Hepatocyte (in vitro differentiated cells): ENCODE measurements at places on chromosomes 11 and 22. TPM values are rescaled to one million over a fixed set of nuclear protein-coding genes. Genes with fewer than 3 reads are reported as not detected.

DNA sequence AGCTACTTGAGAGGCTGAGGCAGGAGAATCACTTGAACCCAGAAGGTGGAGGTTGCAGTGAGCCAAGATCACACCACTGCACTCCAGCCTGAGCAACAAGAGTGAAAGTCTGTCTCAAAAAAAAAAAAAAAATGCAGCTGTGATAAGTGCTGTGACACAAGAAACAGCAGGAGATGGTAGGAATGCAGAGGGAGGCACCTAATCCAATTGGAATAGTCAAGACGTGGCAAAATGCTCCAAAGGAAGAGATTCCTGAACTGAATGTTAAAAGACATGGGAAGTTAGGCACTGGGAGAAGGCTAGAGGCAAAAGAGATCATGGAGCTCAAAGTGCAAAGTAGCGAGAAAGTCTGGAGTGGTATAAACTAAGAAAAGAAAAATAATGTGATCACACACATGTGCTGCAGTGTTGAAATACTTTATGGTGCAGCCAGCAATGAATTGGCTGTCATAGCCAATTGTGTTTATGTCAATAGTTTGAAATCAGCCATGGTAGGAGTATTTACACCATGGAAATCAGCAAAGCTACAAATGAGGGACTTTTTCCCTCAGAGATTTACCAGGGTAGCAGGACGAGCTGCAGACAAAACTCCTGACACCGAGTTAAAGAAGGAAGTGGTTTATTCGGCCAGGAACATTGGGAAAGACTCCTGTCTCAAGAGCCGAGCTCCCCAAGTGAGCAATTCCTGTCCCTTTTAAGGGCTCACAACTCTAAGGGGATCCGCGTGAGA is 40.9 kb upstream of the LIPT2 start:
- H3K4me3 ChIP-seq: no peak overlapping the region
- no peak for DNase-seq
- H3K27ac ChIP-seq: peak overlapping the region; percentile 56
- H3K27me3 ChIP-seq: no peaks in the 10 kb centered on the region
- no peaks in the 10 kb centered on the region for H3K4me1 ChIP-seq
- no peaks in the 10 kb centered on the region for H3K36me3 ChIP-seq

DNA sequence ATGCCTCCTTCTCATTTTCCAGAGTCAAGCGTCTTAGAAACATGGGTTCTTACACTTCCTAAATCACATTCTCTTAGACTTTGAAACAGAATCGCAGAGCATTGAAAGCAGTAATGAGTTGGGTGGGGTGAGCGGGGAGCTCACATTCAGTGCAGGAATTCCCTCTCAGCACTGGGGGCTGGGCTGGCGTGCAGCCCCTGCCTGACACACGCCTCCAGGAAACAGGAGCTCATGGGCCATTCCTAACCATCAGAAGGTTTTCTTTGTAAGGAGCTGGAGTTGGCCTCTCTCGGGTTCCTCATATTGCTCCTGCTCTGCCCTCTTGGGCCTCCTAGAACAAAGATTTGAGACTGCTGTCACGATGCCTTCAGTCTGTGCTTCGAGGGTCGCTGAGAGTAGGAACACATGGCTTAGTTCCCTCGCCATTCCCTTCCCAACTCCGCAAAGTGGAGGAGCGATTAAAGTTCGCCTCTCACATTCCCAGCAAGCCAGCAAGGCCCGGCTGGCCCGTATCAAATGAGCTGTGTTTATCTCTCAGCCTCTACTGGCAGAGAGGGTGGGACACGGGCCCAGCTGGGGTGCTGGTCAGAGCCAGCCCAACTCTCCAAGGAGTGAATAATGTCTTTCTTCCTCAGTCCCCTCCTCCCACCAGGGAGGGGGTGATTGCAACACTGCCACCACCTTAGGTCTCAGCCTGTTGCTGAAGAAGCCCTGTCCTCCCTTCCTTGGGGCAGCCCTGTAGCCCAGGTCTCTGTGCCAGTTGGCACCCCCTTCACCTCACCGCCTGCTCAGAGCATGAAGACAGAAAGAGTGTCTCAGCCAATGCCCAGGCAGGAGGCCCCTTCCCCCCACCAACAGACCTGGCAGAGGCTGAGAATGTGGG is 10.4 kb downstream of the CHRDL2 start:
- peak; percentile 33 for DNase-seq
- H3K4me3 ChIP-seq: no peak overlapping the region
- peak overlapping the region; percentile 49 for H3K27ac ChIP-seq
- H3K4me1 ChIP-seq: peaks cover 9% of the 10 kb centered on the region
- no peaks in the 10 kb centered on the region for H3K27me3 ChIP-seq

GRCh38 chr22:25816522-25817059 is 74.6 kb downstream of the MYO18B start:
- no peak overlapping the region for H3K4me3 ChIP-seq
- DNase-seq: no peak
- no peak overlapping the region for H3K27ac ChIP-seq
- no peaks in the 10 kb centered on the region for H3K4me1 ChIP-seq
- peaks cover 15% of the 10 kb centered on the region for H3K27me3 ChIP-seq

DNA sequence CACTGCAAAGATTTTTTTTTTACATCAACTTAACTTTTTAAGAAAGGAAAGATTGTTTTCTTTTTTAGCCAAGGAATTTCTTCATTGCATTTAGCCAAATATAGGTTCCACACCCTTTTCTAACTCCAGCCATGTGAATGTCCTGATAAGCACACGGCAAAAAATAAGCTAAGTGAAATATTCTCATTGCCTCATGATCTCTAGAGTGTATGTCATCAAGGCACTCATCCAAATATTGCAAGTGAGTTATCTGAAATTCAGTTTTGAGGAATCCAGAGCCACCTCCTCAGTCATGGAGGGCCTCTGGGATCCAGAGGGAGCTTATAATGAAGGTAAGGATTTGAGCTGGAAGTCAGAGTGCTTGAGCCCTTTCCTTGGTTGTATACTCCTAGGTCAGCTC is 80.0 kb downstream of the BLID start:
- H3K36me3 ChIP-seq: no peaks in the 10 kb centered on the region

DNA sequence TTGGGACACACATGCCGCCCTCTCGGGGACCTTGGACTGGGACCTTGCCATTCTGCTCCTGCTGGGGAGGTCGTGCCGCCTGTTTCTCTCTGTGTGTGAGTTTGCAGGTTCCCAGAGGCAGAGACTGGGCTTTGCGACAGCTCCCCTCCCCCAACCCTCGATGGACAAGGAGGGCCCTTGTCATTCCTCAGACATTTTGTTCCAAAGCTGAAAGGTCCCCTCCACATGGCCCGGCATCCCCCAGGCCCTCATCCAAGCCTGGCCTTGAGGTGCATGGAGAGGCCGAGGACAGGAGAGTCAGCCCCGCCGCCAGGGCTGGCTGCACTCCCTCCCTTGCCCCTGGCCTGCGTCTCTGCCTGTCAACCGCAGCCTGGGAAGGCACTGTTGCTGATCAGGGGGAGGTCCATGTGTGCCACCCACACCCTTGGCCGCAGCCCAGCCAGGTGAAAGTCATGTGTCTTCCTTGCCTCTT is 25.6 kb downstream of the FADS2 start:
- no peak for DNase-seq
- no peaks in the 10 kb centered on the region for H3K4me1 ChIP-seq
- H3K36me3 ChIP-seq: no peaks in the 10 kb centered on the region
- H3K27me3 ChIP-seq: no peaks in the 10 kb centered on the region
- no peak overlapping the region for H3K4me3 ChIP-seq
- H3K27ac ChIP-seq: no peak overlapping the region

DNA sequence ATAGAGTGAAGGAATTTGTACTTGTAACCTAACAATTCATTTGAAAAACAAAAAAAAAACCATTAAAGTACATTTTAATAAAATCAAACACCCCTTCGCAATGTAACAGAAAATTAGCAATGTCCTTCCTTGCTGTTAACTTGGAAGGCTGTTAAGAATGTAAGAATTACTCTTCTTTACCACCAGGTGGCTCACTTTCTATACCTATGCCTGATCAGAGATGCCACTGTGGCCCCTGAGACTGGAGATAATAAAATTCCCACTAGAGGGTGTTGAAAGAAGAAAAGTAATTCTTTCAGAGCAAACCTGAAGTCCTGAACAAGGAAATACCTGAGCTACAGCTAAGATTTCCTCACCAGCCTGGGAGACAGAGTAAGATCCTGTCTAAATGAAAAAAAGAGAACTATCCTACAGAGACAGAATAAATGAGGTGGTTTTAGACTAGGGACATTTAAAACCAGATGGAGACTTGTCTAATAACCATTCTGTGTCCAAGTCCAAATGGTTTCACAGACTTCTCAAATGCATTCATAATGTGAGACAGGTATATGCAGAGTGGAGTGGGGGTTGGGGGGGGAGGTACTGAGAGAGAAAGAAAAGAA is 1089.3 kb downstream of the FAM181B start:
- no peaks in the 10 kb centered on the region for H3K4me1 ChIP-seq
- no peak overlapping the region for H3K4me3 ChIP-seq
- H3K27ac ChIP-seq: no peak overlapping the region
- DNase-seq: peak; percentile 76
- no peaks in the 10 kb centered on the region for H3K36me3 ChIP-seq

DNA sequence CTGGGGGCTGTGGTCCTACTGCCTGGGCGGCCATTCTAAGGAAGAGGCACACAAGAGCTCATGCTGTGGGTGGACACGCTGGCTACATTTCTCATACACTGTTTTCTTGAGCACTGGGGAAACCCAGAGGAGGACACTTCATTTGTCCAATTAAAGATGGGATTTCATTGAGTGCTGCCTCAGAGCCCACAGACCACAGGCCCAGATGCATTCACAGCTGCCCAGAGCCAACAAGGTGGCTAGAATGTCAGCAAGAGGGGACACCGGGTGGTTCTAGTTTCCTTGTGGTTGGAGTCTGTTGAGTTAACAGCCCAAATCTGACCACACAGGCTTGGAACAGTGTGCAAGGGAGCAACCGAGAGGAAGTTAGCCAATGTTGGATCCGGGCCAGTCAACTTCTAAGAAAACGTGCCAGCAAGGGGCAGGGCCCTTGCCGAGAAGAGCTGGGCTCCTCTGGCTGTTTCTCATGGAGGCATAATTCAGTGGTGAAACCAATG is 35.0 kb upstream of the SORL1 start:
- peak; percentile 71 for DNase-seq
- H3K27ac ChIP-seq: peak overlapping the region; percentile 47
- H3K27me3 ChIP-seq: no peaks in the 10 kb centered on the region
- peaks cover 6% of the 10 kb centered on the region for H3K4me1 ChIP-seq

DNA sequence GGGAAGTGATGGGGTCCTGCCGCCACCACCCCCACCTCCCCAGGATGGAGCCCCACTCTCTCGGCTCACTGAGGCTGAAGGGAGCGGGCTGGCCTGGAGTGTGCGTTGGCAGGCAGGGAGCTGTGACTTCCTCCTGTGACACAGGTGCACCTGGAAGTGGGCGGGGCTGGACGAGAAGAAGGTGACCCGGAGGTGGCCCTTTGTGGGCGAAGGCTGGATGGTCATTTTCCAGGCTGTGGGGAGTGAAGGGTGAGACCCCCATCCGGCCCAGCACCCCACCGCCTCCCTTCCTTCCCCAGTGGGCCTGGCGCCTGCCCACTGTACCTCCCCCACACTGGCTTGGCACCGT is 15.3 kb downstream of the IL17REL start:
- H3K4me1 ChIP-seq: peaks cover 2% of the 10 kb centered on the region
- DNase-seq: peak; percentile 48
- H3K27ac ChIP-seq: no peak overlapping the region
- peaks cover 6% of the 10 kb centered on the region for H3K27me3 ChIP-seq

GRCh38 chr22:50317178-50317577 is 9.6 kb downstream of the DENND6B start:
- H3K36me3 ChIP-seq: no peaks in the 10 kb centered on the region
- no peaks in the 10 kb centered on the region for H3K27me3 ChIP-seq
- H3K4me3 ChIP-seq: no peak overlapping the region

DNA sequence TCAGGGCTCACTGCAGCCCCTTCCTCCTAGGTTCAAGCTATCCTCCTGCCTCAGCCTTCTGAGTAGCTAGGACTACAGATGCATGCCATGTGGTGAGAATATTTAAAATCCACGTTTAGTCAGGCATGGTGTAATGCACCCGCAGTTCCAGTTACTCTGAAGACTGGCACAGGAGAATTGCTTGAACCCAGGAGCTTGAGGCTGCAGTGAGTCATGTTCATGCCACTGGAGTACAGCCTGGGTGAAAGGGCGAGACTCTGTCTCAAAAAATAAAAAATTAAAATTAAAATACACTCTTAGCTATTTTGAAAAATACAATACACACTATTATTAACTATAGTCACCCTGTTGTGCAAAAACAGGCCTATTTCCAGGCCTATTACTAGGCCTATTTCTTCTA is 38.4 kb downstream of the NOX4 start:
- DNase-seq: no peak
- H3K36me3 ChIP-seq: no peaks in the 10 kb centered on the region
- no peaks in the 10 kb centered on the region for H3K4me1 ChIP-seq
- H3K4me3 ChIP-seq: no peak overlapping the region
- no peaks in the 10 kb centered on the region for H3K27me3 ChIP-seq

DNA sequence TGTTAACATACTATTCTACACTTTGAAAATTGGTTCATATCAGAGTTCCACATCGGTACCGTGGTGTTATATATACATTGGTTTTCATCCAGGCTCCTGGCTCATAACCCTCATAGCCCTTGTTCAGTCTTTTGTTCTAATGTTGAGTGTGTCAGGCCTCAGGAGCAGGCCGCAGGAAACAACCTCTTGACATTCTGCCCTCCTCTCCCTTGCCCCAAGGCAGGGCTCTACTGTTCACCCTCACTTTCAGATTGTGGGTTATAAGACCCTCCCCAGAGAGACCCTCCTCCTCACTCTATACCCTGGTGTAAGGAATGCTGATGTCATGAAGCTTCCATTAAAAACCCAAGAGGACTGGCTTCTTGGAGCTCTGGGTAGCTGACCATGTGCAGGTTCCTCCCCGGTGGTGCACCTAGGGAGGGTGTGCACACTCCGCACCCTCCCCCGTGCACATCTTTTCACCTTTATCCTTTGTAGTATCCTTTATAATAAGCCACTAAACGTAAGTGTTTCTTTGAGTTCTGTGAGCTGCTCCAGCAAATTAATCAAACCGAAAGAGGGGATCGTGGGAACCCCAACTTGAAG is 12.1 kb downstream of the SSH3 start:
- no peak overlapping the region for H3K27ac ChIP-seq
- no peaks in the 10 kb centered on the region for H3K36me3 ChIP-seq
- no peak overlapping the region for H3K4me3 ChIP-seq
- no peaks in the 10 kb centered on the region for H3K27me3 ChIP-seq
- peaks cover 3% of the 10 kb centered on the region for H3K4me1 ChIP-seq
- no peak for DNase-seq

DNA sequence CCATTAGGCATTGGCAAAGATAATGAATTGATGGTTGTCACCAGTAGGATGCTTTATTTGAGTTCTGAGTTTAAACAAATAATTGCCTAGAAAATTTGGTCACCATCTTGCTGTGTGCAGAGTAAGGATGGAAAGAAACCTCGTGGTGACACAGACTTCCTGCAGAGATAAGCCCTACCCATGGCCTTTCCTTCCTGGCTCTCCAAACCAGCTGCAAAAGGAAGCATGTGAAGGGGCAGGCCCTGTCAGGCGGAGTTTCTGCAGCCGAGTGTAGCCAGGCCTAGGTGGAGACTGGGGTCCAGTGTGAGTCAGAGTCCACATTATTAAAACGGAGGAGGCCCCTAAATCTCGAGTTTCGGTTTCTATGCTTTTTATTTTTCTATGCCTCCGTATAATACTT is 83.1 kb upstream of the ADSL start:
- no peak overlapping the region for H3K27ac ChIP-seq
- peaks cover 14% of the 10 kb centered on the region for H3K4me1 ChIP-seq
- no peak for DNase-seq
- H3K4me3 ChIP-seq: no peak overlapping the region

DGCR6 gene
- total RNA-seq: 6.3 and 7.9 TPM in 2 replicates

KRTAP5-10 gene
- not detected in 2 replicates for total RNA-seq

SMTNL1 gene
- not detected in 2 replicates for total RNA-seq

LPXN gene
- 3.1 and 3.2 TPM in 2 replicates for total RNA-seq
